Cardiac septum (tissue), 1 donor: ENCODE measurements at places on chromosomes 4 and X. TPM values are rescaled to one million over a fixed set of nuclear protein-coding genes. Genes with fewer than 3 reads are reported as not detected.

DAPP1 gene
- 0.43 TPM for total RNA-seq

PPEF2 gene
- total RNA-seq: not detected

G6PD gene
- 14.6 TPM for total RNA-seq

CXCL11 gene
- 0.32 TPM for total RNA-seq

CXCL5 gene
- 0.16 TPM for total RNA-seq
